ENCODE measurements at places on chromosomes 2 and 18.
A peak's percentile ranks its signal among the peaks of the same experiment; 100 is the strongest.

DNA sequence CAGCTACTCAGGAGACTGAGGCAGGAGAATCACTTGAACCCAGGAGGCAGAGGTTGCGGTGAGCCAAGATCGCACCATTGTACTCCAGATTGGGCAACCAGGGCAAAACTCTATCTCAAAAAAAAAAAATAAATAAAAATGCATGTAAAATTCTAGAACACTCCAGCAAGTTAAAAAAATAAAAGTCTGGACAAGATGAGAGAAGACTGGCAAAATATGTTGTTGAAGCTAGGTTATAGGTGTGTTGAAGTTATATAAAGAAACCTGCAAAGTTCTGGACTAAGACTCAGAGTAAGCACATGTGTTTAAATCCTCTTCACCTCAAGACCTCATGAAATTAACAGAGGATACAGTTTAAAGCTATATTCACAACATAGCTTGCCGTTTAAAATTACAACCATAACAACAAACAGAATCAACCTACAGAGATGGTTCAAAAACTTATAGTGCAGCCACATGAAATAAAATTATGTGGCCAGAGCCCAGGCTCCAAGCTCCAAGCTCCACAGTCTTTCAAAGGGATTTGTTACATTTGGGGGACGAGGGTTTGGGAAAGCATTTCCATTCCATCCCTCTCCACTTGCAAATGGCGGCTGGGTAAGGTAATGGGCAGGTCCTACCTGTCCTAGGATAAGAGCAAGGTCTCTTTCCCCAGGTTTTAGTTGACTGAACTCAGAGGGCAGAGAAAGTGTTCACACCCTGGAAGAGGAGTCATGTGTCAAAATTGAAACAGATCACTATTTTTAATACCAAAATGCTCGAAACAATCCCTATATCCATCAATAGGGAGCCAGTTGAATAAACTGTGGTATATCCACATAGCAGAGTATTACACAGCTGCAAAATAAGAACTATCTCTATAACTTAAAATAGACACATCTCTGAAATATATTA lies 59.9 kb upstream of the MYCN start:
- no peak for DNase-seq

DNA sequence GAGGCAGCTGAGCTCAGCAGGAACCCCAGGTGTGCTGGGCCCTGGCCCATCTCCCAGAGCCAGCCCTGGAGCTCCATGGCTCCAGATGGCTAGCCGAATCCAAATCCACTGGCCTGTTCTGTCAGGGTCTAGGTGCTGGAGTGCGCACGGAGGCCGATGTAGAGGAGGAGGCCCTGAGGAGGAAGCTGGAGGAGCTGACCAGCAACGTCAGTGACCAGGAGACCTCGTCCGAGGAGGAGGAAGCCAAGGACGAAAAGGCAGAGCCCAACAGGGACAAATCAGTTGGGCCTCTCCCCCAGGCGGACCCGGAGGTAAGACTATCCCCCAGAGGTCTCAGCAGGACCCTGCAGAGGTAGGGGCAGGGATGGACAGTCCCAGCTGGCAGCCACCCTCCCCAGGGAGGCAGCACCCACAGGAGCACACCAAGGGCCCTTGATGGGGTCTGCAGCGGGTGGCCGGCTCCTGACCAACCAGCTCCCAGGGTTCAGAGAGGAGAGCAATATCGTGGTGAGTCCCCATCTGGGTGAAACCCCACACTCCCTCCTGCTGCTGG lies 26.1 kb upstream of the PRLH start:
- no peak for DNase-seq

DNA sequence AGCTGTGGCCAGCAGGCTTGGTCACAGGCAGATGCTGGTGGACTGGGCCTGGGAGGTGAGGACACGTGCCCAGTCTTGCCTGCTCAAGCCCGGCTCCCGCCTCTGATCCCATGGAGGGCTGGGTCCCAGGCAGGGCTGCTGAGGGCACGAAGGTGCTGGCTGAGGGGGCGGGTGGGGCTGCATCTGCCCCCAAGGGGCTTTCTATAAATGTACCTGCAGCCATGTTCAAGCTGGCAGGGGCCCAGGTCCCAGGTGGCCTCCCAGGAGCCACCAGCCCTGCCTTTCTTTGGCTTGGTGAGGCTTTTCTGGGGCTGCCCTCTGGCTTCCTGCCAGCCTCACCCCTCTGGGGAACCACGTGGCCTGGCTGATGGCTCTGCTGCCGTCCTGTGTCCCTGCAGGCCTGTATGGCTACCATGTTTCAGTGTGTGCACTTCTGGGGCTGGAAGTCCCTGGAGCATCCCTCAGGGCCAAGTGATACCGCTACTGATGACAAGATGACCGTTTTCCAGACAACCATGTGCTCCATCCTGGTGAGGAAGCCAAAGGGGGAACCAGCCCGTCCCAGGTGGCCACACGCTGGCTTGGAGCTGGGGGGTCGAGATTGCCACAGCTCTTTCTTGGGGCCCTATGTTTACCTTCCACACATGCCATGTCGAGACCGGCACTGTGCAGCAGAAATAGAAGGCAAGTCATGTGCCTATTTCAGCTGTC lies 23.2 kb downstream of the HJURP start:
- DNase-seq = no peak

- DNase-seq = no peak
These were observed 76.6 kb upstream of the UGP2 start for GRCh38 chr2:63765117-63765516.

GRCh38 chr2:53987336-53987921 lies 16.6 kb upstream of the PSME4 start:
- DNase-seq = no peak

GRCh38 chr2:215966274-215966673 lies 47.1 kb downstream of the MREG start:
- no peak for DNase-seq

DNA sequence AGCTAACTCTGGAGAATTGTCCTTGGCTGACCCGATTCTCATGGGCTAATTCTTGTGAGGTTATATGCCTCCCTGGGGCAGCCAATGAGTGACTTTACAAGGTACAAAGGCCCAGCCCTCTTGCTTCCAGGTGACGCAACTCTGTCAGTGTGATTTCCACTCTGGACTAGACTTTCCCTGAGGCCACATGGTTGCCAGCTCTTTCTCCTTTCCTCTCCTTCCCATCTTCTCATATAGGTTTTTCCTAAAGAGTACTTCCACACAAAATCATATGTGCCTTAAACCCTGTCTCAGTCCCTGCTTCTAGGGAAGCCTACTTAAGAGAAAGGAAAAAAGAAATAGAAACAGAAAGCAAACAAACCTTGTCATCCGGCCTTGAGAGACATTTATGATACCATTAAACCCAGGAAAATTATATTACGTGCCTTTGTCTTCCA lies 226.2 kb upstream of the ZSWIM2 start:
- DNase-seq = no peak

- DNase-seq = peak; percentile 92
These were observed at the start of gene PLCL1 for GRCh38 chr2:197804049-197804757. Gene PLCL1, plus strand, starts transcription at chr2:197804593.

DNA sequence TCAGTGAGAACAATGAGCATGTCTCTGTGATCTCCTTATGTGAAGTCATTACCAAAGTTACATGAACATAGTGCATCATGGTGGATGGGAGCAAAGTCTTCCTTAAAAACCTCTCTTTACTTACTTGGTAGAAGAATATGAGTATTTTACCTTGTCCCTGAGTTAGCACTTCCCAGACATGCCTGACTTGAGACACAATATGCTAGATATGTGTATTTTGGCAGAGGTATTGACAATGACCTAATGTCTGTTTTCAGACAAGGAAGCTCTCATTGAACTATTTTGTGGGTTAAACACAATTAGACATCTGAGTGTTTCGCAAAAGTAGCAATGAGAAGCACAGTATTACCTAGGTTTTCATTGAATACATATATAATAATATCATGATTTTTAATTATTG lies 99.1 kb upstream of the MC4R start:
- no peak for DNase-seq

- DNase-seq = no peak
These were observed 468.4 kb upstream of the SPHKAP start for GRCh38 chr2:228649876-228650275.

GRCh38 chr2:239870863-239871262 lies 154.3 kb downstream of the NDUFA10 start:
- DNase-seq = no peak

GRCh38 chr2:100021791-100022340 lies 120.5 kb downstream of the AFF3 start:
- DNase-seq = no peak

- no peak for DNase-seq
These were observed 23.5 kb upstream of the C1GALT1C1L start for GRCh38 chr2:43699761-43700160.

GRCh38 chr18:67510831-67511230 lies 5.7 kb downstream of the DSEL start:
- DNase-seq = no peak

DNA sequence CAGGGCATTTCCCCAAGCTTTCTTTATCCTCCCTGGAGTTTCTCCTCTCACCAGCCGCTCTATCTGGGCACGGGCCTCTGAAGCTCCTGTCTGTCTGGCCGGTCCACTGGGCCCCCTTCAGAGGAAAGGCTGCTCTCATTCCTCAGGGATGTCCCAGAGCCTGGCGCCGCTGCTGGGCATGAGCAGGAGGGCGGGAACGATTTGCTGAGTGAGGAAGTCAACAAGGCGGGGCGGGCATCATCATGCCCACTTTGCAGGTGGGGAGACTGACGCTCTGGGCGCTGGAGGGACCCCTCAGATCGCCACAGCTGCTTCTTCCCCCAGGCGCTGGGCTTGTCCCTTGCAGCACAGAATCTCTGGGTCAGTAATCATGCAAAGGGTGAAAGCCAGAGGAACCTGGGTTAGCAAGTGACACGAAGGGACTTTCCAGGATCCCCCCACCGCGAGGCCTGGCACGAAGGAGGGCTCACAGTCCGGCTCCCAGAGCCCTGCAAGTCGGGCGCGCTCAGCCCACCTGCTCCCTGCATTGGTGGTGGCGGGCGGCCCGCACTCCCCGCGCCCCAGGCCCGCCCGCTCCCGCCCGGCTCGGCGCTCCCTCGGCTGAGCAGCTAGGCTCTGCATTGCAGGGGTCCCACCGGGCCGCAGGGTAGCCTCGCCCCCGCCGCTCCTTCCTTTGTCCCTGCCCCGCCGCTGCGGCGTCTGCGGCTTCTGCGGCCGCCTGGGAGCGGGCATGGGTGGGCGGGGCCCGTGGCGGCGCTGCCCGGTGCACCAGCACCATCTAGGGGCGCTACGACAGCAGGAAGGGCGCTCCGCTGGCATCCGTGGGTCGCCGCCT lies 157.8 kb downstream of the CYRIA start:
- DNase-seq = peak; percentile 37

DNA sequence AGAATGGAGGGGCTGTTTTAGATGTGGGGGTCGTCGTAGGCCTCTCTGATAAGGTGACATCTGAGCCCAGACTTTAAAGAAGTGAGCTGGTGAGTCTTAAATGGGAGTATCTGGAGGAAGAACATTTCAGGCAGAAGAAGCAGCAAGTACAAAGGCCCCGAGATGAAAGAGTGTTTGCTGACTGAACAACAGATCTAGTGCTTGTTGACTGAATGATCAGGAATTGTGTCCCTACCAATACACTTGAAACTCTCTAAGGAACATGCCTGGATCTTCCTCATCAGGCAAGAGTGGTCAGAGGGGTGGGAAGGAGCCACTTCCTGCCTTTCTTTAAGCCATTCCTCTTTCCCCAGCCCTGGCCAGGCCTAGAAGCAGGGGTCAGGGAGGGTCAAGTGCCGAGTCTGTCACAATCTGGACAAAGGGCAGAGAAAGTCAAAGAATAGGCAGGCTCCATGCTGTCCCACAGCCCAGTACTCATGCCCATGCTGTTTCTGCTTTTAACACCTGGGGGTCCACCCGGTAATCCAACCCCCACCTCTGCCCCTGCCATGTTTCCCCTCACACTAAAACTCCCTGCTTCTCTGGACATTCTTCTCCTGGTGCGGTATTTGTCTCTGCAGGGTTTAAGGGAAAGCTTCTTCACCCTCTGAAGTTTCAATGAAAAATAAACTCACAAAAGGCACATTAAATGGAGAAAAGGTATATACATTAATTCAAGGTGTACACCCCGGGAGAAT lies 3.0 kb upstream of the TMEM37 start:
- DNase-seq = no peak

DNA sequence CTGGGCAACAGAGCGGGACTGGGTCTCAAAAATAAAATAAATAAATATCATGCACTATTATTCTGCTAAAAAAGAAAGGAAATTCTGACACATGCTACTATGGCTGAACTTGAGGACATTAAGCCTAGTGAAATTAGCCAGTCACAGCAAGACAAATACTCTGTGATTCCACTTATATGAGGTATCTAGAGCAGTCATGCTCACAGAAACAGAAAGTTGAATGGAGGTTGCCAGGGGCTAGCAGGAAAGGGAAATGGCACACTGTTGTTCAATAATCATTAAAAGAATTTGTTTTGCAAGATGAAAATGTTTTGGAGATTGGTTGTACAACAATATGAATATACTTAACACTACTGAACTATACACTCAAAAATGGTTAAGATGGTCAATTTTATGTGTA lies 60.8 kb downstream of the NCKAP1 start:
- no peak for DNase-seq

Data from Jurkat, Clone E6-1 (cell line).